Stimulated activated CD8-positive, alpha-beta memory T cell treated with anti-CD3 and anti-CD28 coated beads, Interleukin-4, amount 100 ng/mL, for 1 hour (primary cell): ENCODE measurements at places on chromosomes 2 and 18.

- no peak for DNase-seq
Measured at GRCh38 chr18:76498064-76498463, 3.0 kb upstream of the ZNF516 start.

GRCh38 chr2:241860184-241861078 is 1.7 kb upstream of the PDCD1 start:
- DNase-seq, result no peak

GRCh38 chr2:13050764-13051163 is 334.0 kb downstream of the TRIB2 start:
- no peak for DNase-seq

DNA sequence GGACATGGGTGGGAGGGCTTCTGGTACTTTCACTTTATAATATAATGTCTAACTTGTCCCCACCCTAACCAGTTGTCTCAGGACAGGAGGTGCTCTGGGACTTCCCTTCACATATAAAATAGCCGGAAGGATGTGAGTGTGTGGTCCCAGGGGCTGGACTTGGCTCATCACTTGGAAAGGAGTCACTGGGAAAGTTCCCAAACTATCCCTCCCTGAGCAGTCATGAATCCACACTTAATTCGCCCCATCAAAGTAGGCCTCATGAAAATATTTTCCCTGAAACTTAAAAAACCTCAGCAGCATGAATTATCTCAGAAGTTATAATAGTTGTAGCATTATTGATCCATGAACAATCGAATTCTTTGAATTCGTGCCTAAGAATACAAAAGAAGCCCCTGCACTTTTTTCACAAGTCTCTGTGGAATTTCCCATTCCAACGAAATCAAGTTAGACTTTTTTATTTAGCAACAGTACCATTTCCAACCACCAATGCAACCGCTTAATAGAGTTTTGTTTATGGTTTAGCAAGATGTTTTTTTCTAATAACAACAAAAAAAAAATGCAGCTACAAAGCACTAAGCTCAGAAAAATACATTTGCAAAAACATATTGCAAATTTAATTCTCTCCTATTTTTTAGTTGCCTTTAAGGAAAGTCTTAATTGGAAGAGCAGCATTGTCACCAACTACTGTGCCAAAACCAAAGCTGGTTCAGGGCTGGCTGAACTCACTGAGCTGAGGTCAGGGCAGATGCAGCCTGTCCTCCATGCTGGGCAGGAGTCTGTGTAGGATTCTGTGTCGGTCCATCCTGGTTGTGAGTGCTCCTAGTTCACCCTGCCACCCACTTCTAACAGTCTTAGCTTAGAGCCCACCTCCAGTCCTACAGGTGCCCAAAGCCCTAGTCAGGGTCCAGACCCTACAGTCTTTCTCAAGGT is 68.8 kb upstream of the SPTBN1 start:
- no peak for DNase-seq

- no peak for DNase-seq
Measured at GRCh38 chr2:165700531-165700930, 93.5 kb downstream of the GALNT3 start.

GRCh38 chr2:222842491-222843174 is 18.2 kb upstream of the ACSL3 start:
- DNase-seq, result no peak

- DNase-seq, result no peak
Measured at GRCh38 chr2:118565786-118566540, 281.5 kb downstream of the EN1 start.

- DNase-seq, result no peak
Measured at GRCh38 chr18:45517181-45517741, 98.0 kb upstream of the SLC14A2 start.

DNA sequence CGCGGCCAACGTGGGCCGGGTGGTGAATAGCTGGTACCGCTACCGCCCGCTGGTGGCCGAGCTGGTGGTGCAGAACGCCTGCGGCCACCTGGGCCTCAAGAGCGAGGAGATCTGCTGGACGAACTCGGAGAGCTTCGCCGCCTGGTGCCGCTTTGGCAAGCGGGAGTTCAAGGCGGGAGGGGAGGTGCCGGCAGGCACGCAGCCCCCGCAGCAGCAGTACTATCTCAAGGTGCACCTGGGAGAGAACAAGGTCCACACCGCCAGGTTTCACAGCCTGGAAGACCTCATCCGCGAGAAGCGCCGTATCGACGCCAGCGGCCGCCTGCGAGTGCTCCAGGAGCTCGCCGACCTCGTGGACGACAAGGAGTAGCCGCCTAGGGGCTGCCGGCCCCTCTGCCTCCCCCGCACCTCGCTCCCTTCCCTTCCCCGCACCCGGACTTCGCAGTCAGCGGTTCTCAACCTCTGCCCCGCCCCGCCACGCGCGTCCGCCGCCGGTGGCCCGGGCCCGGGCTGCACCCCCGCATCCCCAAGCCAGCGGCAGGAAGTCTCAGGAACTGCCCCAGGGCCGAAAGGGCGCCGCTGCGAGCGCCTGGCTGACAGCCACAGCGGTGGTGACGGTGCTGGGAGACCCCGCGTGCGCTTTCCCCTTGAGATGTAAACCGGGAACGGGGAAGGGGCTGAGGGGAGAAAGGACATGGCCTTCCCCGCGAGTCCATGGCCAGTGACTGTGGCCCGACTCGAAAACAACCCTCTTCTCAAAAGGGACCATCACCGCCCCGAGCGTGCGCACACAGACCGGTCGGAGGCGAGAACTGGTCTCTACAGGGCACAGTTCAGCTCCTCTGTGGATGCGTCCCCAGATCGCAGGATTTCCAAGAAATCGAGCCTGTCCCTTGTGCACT is 2.2 kb downstream of the LRATD1 start:
- DNase-seq, result no peak

- DNase-seq, result no peak
Measured at GRCh38 chr18:63099848-63100629, 219.5 kb downstream of the BCL2 start.

DNA sequence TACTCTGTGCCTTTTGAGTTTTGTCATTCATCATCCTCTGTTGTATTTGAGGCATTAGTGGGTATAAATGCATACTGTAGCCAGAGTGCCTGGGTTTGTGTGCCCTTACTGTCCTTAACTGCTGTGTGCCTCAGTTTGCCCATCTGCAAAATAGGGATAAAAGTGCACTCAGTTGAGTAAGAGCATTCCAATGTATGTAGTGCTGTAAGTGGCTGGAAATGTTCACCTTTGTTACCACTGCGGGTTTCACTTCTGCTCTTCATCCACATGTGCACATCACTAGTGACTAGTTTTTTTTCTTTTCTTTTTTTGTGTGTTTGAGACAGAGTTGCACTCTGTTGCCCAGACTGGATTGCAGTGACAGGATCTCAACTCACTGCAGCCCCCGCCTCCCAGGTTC is 39.9 kb downstream of the PLEKHB2 start:
- no peak for DNase-seq

DNA sequence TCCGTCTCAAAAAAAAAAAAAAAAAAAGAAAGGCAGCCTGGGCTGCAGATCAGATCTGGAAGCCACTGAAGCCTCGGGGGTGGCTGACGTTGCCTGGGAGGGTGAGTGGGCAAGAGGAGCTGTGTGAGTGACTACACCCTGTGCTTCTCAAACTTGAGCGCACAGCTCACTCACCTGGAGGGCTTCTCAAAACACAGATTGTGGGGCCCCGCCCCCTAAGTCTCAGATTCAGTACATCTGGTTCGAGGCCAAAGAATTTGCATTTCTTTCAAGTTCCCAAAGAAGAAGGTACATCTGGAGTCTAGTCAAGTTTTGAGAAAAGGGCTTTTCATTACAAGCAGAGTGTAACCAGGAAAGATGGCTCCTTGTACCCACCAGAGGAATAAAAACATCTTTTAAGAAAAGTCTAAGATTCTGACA is 97.7 kb upstream of the CAB39 start:
- DNase-seq, result no peak

GRCh38 chr2:144466637-144467036 is 53.3 kb downstream of the ZEB2 start:
- DNase-seq, result no peak
